CD4-positive, alpha-beta memory T cell (primary cell): ENCODE measurements at places on chromosomes 11 and 22.

DNA sequence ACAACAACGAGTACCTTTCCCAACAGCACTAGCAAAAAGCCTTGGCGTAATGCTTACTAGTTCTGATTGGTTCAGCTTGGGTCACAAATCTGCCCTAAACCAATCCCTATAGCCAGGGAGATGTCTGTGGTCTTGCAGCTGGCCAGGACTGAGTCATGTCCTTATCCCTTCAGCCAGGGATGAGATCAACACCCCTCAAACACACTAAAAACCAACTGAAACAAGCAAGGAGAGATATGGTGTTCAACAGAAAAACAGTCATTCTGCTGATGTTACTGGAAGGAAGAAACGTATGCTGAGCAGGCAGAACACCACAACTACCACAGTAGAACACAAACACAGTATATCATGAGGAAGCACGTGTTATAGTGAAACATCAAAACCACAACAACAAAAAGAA, 375.6 kb downstream of the LARGE1 start:
- DNase-seq: no peak

DNA sequence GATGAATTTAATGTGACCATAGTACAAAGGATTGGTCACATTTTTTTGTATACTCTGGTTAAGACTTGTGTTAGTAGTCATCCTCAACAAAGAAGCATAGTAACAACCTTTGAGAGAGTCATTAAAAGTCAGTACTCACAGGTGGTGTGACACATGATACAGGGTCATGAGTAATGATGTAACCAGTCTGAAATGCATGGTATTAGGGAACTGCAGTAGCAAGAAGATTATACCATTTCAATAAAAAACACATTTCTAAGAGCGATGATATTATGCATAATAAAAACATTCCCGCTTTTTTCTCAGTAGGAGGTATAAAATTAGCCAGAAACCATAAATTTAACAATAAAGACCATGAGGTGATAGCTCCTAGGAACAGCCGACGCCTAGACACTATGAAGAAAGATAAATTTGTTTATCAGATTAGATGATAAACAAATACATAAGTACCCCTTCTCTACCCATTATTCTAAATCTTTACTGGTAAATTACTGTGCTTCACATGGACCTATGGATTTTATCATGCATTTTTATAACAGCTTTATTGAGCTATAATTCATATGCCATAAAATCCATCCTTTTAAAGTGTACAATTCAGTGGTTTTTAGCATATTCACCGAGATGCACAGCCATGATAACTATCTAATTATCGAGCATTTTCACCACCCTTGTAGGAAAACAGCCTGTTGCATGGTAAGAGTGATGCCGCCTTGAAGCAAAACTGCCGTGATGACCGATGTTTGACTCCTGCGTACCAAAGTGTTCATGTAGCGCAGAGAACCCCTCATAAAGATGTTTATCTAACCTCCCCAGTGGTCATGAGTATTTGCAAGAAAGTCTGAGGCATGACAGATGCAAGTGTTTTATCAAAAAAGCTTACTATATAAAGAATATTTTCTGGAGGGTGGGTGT, 41.8 kb downstream of the TMPRSS5 start:
- DNase-seq: no peak

- DNase-seq: no peak
Measured at GRCh38 chr11:94837317-94837716, 69.2 kb downstream of the AMOTL1 start.

- DNase-seq: no peak
Measured at GRCh38 chr22:22823131-22823810, 64.3 kb upstream of the IGLL5 start.

DNA sequence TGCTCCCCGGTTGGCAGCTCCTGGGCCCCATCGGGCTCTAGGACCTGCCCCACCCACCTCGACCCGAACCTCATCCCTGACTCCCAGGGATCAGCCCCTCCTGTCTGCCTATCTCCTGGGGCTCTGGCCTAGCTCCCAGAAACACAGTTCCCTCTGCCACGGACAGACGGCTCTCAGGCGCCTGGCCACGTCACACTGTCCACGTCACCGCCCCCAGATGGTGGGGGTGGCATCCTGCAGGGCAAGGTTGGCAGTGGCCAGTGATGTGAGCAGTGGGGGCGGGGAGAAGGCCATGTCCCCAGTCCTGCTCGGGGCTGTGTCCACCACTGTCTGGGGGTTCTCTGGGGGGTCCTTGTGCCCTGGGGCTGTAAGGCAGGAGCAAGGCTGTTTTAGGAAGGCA, 29.2 kb downstream of the SYT7 start:
- DNase-seq: no peak

DNA sequence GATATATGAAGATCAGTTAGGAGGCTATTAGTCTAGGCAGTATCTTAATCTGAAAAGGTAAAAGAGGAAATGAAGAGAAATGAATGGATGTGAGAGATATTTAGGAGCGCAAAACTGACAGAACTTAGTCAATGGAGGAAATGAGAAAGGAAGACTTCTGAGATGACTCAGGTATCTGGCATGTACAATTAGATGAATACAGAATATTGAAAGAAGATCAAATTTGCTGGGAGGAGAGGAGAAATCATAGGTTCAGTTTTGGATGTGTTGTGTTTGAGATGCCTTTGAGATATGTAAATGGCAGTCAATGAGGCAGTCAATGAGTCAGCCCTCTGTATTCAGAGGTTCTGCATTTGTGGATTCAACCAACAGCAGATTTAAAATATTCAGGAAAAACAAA, 42.9 kb upstream of the GAB2 start:
- no peak for DNase-seq

GRCh38 chr11:112247201-112247600, 13.5 kb downstream of the PLET1 start:
- DNase-seq: no peak

GRCh38 chr11:126331286-126331685, 24.2 kb upstream of the ST3GAL4 start:
- DNase-seq: no peak

GRCh38 chr22:46542011-46542985, 4.9 kb upstream of the CELSR1 start:
- DNase-seq: peak; percentile 66

- no peak for DNase-seq
Measured at GRCh38 chr11:10597877-10598351, 29.4 kb upstream of the LYVE1 start.

- no peak for DNase-seq
Measured at GRCh38 chr11:10796191-10796590, 12.5 kb downstream of the EIF4G2 start.

- DNase-seq: no peak
Measured at GRCh38 chr11:11444804-11445131, 91.7 kb upstream of the CSNK2A3 start.

GRCh38 chr11:113334183-113334582, 19.8 kb downstream of the TTC12 start:
- no peak for DNase-seq

- no peak for DNase-seq
Measured at GRCh38 chr11:77515063-77515462, 41.2 kb upstream of the PAK1 start.

DNA sequence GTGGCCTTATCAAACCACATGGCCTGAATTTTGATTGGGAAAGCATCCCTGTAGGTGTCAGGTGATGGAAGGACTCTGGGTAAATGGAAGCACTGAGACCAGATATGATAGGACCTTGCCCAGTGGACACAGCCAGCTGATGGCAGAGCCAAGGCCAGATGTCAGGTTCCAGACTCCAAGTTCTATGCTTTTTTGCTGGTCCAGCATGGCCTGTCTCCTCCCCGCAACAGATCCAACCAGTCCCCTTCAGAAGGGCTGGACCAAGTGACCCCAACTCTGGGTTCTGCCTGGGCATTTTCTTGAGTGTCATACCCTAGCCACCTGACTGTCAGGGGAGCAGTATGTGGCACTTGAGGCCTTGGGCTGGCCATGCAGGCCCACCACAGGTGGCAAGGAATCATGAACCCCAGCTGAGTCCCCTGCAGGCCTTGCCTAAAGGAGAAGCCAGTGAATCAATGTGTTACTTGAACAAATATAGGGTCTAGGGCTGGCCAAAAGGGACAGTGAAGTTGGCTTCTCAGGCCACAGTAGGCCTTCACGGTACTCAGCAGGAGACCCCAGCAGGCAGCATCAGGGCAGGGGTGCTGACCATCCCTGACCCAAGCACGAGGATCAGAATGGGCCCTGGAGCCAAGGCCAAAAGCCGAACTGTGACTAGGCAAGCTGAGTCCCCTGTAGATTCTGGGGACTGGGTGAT, 27.1 kb downstream of the KCNQ1OT1 start:
- DNase-seq: no peak

DNA sequence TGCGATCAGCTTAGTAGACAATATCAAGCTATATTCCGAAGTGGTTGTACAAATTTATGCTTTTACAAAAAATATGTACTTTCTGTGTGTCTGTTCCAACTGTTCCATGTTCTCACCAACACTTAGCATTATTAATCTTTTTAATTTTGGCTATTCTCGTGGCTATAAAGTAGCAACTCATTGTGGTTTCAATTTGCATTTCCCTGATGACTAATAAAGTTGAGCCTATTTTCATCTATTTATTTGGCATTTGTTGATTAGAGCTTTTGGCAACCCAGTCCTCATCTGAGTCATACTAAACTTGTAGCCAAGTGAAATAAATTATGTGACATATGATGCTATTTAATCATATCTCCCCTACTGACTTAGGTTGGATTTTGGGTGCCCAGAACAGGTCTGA, 115.9 kb downstream of the FBXO7 start:
- no peak for DNase-seq

DNA sequence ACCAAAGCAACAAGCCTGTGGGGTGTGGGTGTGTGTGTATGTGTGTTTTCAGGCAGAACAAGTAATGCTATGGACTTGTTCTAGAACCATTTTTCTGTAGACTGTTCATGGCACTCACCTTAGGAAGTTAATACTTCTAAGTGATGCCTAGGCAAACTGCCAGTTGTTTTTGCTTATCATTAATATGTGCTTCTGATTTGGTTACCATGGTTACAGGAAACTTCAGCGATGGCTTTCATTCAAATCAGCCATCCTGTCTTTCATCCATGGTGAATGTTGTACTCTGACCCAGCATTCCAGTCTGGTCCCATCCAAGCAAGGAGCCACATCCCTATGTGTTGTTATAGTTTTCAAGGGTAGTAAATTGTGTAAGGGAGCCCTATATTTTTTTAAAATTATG, 49.8 kb upstream of the ARHGAP20 start:
- no peak for DNase-seq

- DNase-seq: no peak
Measured at GRCh38 chr11:66894141-66894540, 37.3 kb downstream of the LRFN4 start.

DNA sequence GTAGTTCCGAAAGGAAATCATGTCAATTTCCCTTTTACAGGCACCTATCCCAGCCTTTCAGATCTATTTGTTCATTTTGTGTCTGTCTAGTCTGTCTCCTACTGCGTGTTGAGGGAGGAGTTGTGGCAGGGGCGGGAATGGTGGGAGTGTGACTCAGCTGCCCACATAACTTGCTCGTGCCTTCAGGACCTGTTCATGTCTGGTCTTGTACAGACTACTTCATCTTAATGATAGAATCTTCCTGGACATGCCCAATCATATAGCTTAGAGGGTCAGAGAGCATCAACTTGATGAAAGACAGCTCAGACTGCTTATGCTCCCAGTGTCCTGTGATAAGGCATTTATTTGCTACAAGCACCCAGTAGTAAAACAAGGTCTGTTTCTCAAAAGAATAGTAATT, 61.0 kb upstream of the BIRC3 start:
- DNase-seq: no peak

DNA sequence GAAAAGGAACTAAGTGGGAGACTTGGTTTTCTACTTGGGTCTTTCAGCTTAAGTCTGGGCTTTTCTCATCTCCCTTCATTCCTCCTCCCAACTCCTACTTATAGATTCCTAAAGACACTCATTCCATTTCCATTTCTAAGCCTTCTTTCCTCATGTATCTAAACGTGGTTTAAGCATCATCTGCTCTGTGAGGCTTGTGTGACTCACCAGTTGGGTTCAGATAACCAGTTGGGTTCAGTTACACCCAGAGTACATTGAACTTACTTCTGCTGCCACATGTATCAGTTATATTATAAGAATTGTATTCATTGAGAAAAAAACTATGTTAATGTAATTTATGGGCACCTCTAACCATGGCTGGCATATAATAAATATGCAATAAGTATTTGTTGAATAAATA, 831.2 kb upstream of the CCDC90B start:
- DNase-seq: no peak
